ENCODE measurements at places on chromosomes 3 and 15. TPM values are rescaled to one million over a fixed set of nuclear protein-coding genes. Genes with fewer than 3 reads are reported as not detected.

DNA sequence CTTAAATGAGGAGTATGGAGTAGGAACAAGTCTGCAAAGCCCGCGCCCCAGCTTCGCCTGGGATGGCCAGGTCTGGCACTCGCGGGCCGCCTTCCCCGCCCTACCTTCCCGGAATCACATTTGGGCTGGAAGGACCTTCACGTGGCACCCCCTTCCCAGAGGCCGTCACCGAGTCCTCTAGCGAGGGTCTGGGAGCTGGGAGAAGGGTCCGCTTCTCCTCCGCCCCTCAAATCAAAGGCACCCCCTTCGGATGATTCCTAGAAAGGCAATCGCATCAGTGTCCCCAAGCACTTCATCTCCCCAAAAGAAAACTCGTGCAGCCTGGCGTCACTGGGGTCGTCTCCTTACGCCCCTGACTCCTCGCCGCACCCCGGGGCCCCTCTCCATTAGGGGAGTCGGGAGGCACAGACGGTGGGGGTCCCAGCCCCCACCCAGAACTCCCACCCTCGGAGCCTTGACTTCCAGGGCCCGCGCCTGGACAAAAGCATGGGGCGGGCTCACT is 380 bp downstream of the MYLK start:
- peak; percentile 15 for DNase-seq
- no peak overlapping the region for H3K27ac ChIP-seq
- H3K27me3 ChIP-seq: no peaks in the 10 kb centered on the region
- peaks cover 11% of the 10 kb centered on the region for H3K4me1 ChIP-seq
- H3K36me3 ChIP-seq: no peaks in the 10 kb centered on the region

TMEM207 gene
- not detected for total RNA-seq

GRCh38 chr15:32819448-32819847 is 101.6 kb downstream of the GREM1 start:
- no peaks in the 10 kb centered on the region for H3K36me3 ChIP-seq
- H3K4me3 ChIP-seq: no peak overlapping the region
- H3K27me3 ChIP-seq: no peaks in the 10 kb centered on the region
- DNase-seq: no peak
- H3K27ac ChIP-seq: no peak overlapping the region

CNTN4 gene
- total RNA-seq: 2.6 TPM

PSTPIP1 gene
- 1.4 TPM for total RNA-seq
